Dermis microvascular lymphatic vessel endothelial cell (primary cell): ENCODE measurements at places on chromosomes 12 and 14.
A peak's percentile ranks its signal among the peaks of the same experiment; 100 is the strongest.

DNA sequence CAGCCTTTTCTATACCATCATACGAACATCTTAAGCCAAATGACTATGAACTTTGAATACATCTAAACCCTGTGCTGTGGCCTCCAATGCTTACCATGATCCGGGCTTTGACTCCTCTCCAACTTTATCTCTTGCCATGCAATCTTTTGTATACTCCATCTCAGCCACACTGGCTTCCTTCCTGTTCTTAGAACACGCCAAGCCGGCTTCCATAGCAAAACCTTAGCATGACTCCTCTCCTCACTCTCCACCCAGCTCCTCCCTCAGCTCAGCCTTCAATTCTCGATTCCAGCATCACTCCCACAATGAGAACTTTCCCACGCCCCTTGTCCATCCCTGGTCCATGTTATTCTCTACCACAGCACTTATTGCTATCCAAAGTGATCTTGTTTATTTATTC, 228.3 kb downstream of the NTF3 start:
- no peak for DNase-seq

- DNase-seq: no peak
These were observed 61.1 kb upstream of the TMEM132D start for GRCh38 chr12:129964826-129965457.

DNA sequence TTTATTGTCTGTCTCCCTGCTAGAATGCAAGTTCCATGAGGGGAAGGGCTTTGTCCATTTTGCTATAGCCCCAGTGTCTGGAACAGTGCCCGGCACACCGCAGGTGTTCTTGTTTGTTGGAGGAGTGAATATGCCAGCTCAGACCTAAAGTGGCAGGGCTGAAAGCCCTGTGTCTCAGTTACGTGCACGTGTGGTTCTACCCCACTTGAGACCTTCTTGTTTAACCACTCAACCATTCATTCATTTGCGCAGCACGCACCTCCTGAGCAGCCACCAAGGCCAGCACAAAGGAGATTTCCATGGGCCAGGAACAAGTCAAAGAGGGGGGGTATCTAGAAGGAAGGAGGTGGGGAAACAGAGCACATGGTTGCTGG, 338.0 kb upstream of the FKBP4 start:
- no peak for DNase-seq

GRCh38 chr14:59343585-59343984, 121.6 kb downstream of the GPR135 start:
- no peak for DNase-seq

DNA sequence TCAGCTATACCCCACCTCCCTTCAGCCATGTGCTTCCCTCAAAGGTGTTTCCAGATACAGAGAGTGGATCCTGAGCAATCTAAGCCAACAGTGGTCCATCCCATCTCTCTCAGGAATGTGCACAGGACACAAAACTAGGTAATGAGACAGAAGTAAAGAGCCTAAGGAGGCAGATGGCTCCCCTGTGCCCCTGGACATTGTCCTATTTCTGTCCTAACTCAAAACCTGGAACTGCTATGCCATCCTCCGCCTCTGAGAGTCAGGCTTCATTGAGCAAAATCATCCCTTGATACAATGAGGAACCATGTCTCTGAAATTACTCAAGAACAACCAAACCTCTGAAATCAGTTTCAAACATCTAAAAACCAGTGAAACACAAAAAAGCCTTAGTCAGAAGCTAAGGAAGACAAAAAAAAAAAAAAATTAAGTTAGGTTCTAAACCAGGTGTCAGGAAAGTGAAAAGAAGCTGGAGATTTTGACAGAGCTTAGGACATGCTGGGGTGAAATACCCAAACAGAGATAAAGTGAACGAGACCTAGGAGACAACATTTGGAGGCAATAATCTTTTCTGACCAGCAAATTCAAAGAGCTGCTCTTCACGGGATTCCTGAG, 200.3 kb upstream of the PLEKHG7 start:
- no peak for DNase-seq

- DNase-seq: no peak
These were observed 292.1 kb downstream of the ADGRD1 start for GRCh38 chr12:131245564-131246355.

DNA sequence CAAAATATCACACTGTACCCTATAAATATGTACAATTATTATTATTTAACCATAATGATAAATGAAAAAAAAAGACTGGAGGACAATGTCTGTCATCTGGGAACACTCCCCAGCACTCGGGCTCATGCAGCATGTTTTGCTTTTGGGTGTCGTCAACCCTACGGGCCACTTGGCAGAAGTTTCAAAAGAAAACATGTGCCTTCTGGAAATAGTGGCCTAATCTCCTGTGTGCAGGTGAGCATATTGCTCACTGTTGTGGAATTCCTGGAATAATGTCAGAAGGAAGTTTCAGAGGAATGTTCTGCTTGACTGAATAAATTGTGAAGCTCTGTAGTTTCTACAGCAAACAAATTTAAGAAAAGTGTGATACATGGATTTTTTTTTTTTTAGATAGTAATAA, 298.3 kb downstream of the SSPN start:
- DNase-seq: peak; percentile 31

DNA sequence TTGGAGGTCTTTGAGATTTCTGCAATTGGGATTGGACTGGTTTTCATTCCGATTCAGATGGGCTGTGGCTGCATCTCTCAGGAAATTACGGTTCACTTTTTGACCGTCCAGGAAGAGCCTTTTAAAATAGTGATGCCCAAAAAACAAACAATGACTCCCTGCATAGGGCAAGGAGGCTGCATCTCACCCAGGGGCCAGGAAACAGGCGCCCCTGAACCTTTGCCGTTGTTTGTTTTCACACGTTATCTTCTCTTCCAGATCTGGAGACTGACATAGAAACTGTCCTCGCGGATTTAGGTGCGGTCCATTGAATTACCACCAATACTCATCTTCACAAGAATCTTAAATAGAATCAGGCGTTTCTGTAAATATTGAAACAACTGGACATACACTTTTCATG, 66.0 kb downstream of the FLRT2 start:
- peak; percentile 81 for DNase-seq

DNA sequence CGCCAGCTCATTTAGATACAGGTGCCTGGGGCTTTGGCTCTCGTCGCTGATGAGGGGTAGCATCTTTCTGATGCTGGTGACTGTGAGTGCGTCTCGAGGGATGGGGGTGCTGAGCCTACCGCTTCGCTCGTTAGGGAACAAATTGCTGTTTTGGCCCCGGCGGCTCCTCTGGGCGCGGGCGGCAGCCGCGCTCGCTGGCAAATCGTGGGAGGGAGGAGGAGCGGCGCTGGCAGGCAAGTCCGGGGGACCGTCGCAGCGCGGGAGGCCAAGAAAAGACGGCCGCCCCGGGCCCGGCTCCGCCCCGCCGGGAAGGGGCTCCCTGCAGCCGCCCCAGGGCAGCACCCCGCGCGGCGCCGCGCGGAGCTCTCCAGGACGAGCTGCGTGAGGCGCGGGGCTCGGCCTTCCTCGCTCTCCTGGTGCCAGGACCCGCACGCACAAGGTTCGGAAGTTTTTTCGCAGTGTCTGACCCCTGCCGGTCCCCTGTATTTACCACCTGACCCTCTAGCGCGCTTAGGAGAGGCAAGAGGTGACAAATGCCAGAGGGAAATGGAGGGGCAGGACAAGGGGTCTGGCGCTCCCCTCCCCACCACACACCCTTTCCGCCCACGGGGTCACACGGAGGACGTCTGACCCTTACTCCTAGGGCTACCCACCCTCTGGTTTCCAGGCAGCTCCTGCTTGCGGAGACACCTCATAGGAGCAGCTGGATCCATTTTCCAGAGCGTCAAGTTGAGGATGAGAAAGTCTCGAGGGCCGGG, 899 bp upstream of the KCNH3 start:
- DNase-seq: no peak

- peak; percentile 69 for DNase-seq
These were observed 79.9 kb downstream of the BCL11B start for GRCh38 chr14:99192028-99192621.

DNA sequence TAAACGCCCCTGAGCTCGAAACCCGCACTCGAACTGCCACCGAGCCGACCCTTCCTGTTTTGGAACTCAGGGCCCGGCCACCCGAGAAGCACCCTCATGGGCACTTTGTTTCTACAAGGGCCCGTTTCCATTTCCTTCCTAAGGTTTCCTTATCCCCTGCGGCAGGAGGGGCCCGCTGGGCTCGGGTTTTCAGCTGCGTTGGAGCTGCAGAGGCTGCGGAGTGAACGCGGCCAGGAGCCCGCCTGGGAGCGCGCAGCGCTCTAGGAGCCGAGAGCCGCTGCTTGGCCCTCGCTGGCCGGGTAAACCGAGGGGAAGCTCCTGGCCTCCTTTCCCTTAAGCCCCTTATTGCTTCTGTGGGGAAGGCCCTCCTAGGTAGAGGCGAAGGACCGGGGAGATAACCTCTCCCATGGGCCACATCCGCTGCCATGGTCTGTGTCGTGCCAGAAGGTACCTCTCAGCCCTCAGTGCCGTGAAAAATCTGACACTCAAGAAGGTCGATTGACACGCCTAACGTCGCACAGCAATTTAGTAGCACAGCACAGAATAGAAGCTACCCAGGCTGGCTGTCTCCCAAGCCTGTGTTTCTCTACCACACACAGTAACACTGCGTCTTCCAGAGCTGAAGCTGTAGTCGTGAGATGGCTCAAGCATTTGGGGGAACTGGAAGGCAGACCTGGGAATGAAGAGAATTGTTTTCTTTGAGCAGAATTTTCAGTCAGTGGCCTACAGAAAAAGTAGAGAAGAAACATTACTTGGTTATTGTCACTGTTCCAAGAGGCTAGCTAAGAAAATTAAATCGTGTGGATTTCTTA, 12.9 kb upstream of the CALM1 start:
- DNase-seq: peak; percentile 61

DNA sequence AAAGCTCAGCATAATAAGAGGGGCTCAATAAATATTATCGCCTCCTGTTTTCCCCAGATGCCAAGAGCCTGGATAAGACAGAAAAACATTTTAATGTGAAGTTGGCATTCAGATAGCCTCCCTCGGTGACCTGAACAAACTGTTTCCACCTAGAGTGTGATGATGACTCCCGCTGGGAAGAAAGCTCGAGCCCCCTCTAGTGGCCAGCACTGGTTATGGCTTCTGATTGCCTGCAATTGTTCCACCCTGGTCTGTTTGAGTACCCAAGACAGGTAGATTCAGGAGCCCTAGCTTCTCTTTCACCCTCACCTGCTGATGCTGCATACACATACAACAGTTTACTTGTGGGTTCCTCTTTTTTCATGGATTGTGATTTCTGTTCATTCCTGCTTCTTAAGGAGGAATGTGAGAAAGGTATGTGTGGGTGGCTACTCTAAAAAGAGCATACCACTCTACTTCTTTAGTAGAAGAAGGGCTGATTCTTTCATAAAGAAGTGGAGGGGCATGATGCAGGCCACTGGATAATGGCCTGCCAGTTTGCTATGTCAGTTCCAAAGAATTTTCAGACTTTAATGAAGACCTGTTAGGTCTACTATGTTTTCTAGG, 6.4 kb downstream of the ERG28 start:
- peak; percentile 72 for DNase-seq

- peak; percentile 57 for DNase-seq
These were observed 13.5 kb downstream of the CPSF2 start for GRCh38 chr14:92135269-92135668.

DNA sequence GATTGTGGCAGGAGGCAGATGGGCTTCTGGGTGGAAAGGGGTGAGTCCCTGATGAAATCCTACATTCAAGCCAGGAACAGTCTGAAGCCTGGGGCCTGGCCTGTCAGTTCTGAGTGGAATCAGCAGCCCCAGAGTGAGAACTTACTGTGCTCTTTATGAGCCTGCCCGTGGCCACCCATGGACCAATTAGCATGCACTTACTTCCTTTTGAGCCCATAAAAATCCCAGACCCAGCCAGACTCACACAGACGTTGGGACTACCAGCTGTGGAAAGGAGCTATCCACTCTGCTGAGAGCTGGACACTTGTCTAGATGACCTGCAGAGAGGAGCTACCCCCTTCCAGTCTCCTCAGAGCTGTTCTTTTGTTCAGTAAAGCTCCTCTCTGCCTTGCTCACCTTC, 104.5 kb downstream of the MNAT1 start:
- DNase-seq: no peak

- DNase-seq: peak; percentile 82
These were observed 64.9 kb upstream of the PCED1B start for GRCh38 chr12:47014474-47014873.

DNA sequence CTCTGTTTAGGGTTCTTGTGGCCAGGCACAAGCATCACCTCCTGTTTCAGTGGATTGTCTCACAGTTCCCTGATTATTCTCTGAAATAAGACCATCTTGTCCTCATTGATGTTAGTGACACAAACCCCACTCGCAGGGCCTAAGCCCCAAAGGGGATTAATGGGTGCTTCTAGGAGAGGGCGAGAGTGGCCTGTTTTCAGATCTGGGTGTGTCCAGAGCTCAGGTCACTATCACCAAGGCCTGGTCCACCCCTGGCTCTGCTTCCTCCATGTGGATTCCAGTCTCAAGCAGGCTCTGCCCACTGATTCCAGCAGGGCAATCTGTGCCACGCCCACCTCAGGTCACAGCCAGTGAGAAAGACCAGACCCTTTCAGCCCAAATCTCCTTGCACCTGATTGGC, 361.9 kb downstream of the ADGRD1 start:
- DNase-seq: no peak

- no peak for DNase-seq
These were observed 1144.8 kb downstream of the AACS start for GRCh38 chr12:126210026-126210425.

DNA sequence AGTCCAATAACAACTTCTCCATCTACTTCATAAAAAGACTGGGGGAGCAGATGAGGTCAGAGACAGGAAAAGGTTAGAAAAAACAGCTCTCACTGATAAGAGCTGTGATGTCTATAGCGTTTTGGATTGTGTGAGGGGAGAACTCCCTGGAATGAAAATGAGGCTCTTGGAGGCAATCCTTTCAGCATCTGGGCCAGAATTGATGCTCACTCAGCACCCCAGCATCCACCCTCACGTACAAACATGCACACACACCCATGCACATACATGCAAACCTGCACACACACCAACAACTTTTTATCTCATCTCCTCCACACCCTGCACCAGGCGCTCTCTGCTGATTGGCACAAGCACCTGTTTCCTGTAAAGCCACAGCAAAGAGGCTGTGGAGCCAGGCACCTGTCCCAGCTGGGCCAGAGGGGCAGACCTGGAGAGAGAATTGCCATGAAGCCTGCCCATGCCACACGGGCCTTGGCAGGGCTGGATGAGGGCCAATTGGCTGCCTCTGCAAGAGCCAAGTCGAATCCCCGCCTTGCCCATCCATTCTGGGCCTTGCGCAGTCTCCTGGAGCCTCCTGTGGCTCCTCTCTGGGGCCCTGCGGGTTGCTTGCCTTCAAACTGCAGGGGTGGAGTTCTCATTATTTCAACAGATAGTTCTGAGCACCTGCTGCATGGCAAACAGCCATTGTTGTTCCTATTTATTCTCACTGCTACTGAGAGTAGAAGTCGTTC, 53.1 kb downstream of the SYNE3 start:
- peak; percentile 26 for DNase-seq

DNA sequence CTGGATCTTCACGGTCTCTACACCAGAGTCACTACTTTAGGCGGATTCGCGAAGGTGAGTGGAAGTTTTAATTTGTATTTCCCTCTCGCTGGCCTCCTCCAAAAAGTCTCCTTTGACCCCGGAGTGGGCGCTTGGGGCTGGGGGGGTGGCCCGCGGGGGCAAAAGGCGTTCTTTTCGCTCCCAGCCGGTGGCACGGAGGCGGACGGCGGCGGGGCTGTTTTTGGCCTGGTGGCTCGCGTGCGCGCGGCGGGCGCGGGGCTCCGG, 510 bp downstream of the ARID2 start:
- no peak for DNase-seq

GRCh38 chr12:131458931-131459772, 251.7 kb upstream of the SFSWAP start:
- no peak for DNase-seq
